Activated T-helper 17 cell treated with anti-CD3 and anti-CD28 coated beads, Interleukin-2, amount 50 U/mL, for 72 hours (primary cell): ENCODE measurements at places on chromosomes 13 and 19. TPM values are rescaled to one million over a fixed set of nuclear protein-coding genes. Genes with fewer than 3 reads are reported as not detected.

Gene LENG8
- 200 TPM for total RNA-seq

Gene ZNF550
- 8.9 TPM for total RNA-seq

Gene GJB2
- 84.4 TPM for total RNA-seq

Gene MISP3
- total RNA-seq: 4.1 TPM

DNA sequence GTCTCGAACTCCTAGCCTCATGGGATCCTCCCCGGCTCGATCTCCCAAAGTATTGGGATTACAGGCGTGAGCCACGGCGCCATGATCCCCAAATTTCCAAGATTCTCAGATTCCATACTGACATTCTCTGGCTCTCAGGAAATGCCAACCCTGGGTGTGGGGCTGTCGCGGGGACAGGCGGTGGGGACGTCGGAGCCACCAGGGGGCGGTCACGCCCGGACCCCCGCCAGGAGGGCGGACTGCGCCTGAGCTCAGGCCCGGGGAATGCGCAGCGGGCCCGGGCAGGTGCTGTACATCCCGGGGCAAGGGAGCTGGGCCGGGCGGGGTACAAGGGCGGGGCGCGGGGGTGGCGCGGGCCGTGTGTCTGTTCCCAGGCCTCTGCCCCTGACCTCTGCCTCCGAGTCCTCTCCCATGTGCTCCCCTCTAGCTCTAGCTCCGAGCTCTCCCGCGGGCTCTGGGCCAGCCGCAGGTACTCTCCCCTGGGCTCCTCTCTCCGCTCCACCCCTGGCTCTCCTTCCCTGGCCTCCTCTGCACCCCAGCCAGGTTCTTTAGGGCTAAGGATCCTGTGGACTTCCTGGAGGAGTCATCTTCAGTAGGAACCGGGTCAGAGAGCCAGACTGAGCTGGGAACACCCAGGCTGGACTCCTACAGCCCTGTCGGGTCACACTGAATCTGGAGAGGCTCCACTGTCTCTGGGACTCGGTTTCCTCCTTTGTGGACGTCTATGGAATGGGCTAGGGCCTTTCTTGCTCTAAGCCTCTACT lies 2.4 kb downstream of the PPP1R13L start:
- H3K36me3 ChIP-seq: peaks cover 43% of the 10 kb centered on the region
- ATAC-seq: no peak
- H3K4me1 ChIP-seq: peaks cover 10% of the 10 kb centered on the region
- no peak overlapping the region for H3K4me3 ChIP-seq

GRCh38 chr19:27884376-27884775 lies 1328.6 kb downstream of the UQCRFS1 start:
- H3K36me3 ChIP-seq: no peaks in the 10 kb centered on the region
- H3K4me3 ChIP-seq: no peak overlapping the region

DNA sequence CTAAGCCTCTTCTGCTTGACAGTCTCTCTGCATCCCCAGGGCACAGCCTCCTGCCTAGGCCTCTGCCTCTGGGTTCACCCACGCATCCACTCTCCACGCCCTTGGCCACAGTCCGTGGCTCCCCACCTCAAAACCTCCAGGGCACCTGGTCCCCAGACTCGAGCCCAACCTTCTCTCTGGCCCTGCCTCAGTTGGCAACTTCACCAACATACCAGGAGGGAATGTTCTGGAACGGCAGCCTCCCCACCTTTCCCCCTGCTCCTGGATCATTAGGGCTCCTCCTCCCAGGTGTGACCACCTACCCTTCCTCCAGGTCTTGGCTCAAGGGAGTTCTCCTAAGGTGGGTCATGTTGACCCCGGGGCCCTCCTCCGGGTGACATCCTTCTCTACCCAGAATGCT lies 69.1 kb downstream of the SOX1 start:
- no peaks in the 10 kb centered on the region for H3K36me3 ChIP-seq
- no peak overlapping the region for H3K27ac ChIP-seq
- no peaks in the 10 kb centered on the region for H3K4me1 ChIP-seq
- H3K27me3 ChIP-seq: peaks cover 13% of the 10 kb centered on the region
- no peak for ATAC-seq

DNA sequence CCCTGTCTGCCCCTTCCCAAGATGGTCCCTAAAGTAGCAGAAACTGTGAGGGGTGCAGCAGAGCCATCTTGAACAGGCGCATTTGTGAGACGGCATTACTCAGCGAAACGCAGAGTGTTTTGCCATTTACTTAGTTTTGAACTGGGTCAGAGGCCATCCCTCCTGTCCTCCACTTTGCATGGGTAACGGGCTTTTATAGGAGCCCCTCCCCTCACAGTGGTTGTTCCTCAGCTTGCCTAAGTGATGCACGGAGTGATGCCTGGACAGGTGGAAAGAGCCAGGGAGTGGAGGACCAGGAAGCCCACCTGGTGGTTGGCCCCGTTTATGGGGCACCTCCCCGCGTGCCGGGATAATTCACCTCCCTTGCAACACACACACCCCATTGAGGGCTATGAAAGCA lies 68.0 kb upstream of the C1QTNF9 start:
- no peak overlapping the region for H3K27ac ChIP-seq
- H3K27me3 ChIP-seq: no peaks in the 10 kb centered on the region
- no peaks in the 10 kb centered on the region for H3K36me3 ChIP-seq
- H3K4me1 ChIP-seq: peaks cover 8% of the 10 kb centered on the region
- H3K4me3 ChIP-seq: no peak overlapping the region

GRCh38 chr19:38483016-38483630 lies 49.6 kb downstream of the RYR1 start:
- peaks cover 5% of the 10 kb centered on the region for H3K4me1 ChIP-seq
- H3K27ac ChIP-seq: no peak overlapping the region
- no peak for ATAC-seq
- peaks cover 7% of the 10 kb centered on the region for H3K27me3 ChIP-seq

DNA sequence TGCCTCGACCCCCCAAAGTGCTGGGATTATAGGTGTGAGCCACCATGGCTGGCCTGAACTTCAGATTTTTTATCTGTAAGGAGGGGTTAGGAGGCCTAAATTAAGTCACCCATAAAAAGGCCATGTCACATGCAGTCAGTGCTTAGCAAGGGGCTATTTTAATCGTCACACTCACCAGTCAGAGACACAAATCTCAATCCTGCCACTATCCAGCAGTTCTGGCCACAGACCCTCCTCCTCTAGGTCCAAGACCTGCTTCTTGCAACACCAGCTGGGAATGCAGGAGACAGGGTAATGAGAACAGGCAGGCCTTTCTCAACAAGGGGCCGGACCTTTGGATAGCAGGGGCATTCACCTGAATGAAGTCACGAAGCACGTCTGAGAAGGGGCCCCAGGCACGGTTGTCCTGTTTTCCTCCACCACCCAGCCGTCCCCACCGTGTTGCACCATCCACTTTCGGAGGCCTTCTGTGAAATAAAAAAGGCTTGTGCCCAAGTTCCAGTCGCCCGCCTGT lies 1.4 kb downstream of the FBXO27 start:
- H3K36me3 ChIP-seq: no peaks in the 10 kb centered on the region
- ATAC-seq: no peak
- H3K4me3 ChIP-seq: peak overlapping the region; percentile 47
- H3K4me1 ChIP-seq: no peaks in the 10 kb centered on the region
- H3K27me3 ChIP-seq: peaks cover 5% of the 10 kb centered on the region

GRCh38 chr13:32720026-32720425 lies 133.8 kb downstream of the PDS5B start:
- H3K4me3 ChIP-seq: no peak overlapping the region
- peaks cover 49% of the 10 kb centered on the region for H3K36me3 ChIP-seq
- H3K27ac ChIP-seq: no peak overlapping the region
- peaks cover 5% of the 10 kb centered on the region for H3K4me1 ChIP-seq
- no peaks in the 10 kb centered on the region for H3K27me3 ChIP-seq
- no peak for ATAC-seq

DNA sequence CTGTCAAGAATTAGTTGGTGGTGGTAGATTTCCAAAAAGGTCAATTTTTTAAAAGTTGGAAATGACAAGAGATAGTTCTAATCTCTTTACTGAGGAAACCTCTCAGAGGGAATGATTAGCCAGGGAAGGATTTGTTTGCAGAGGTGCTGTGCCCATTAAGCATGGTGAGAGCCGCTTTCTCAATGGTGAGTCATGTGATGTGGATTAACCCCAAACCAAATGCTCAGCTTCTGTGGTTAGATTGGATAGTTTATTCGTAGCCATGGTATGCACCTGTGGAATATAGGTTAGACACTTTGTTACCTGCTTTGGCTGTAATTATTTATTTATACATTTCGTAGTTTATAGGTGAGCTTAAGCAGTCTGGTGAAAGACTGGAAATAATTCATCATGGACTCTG lies 7.1 kb downstream of the HNRNPM start:
- H3K36me3 ChIP-seq: peaks cover 89% of the 10 kb centered on the region
- peak overlapping the region; percentile 63 for H3K4me3 ChIP-seq
- H3K4me1 ChIP-seq: peaks cover 52% of the 10 kb centered on the region
- H3K27ac ChIP-seq: peak overlapping the region; percentile 73
- H3K27me3 ChIP-seq: no peaks in the 10 kb centered on the region
- peak; percentile 69 for ATAC-seq

- peaks cover 14% of the 10 kb centered on the region for H3K27me3 ChIP-seq
- H3K4me1 ChIP-seq: no peaks in the 10 kb centered on the region
- no peaks in the 10 kb centered on the region for H3K36me3 ChIP-seq
Measured at GRCh38 chr13:77528834-77529500, 6.5 kb upstream of the SCEL start.
